ENCODE measurements at places on chromosomes 7 and 10.

GRCh38 chr7:148042935-148043631 is 547.5 kb upstream of the C7orf33 start:
- H3K27me3 ChIP-seq, result no peaks in the 10 kb centered on the region
- H3K36me3 ChIP-seq, result no peaks in the 10 kb centered on the region
- no peaks in the 10 kb centered on the region for H3K4me1 ChIP-seq
- H3K4me3 ChIP-seq, result no peak overlapping the region
- DNase-seq, result no peak

GRCh38 chr10:58164517-58164916 is 103.2 kb downstream of the IPMK start:
- H3K4me3 ChIP-seq, result no peak overlapping the region
- no peaks in the 10 kb centered on the region for H3K36me3 ChIP-seq
- H3K27me3 ChIP-seq, result no peaks in the 10 kb centered on the region
- H3K4me1 ChIP-seq, result no peaks in the 10 kb centered on the region
- no peak overlapping the region for H3K27ac ChIP-seq

DNA sequence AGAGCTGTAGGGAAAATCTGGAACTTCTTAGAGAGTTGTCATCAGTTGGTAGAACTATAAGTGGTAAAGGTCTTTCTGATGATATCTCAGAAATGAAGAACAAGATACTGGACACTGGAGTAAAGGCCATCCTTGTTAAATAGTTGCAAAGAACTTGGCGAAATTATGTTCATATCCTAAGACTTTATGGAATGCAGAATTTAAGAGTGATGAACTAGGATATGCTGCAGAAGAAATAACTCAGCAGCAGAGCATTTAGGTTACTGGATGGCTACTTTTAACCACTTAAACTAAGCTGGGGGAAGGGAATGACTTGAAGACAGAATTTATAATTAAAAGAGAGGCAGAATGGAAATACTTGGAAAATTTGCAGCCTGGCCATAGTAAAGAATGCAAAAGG is 23.7 kb downstream of the PTEN start:
- H3K27ac ChIP-seq, result no peak overlapping the region
- no peak overlapping the region for H3K4me3 ChIP-seq
- H3K36me3 ChIP-seq, result peaks cover 7% of the 10 kb centered on the region
- no peaks in the 10 kb centered on the region for H3K27me3 ChIP-seq
- no peak for DNase-seq
- peaks cover 51% of the 10 kb centered on the region for H3K4me1 ChIP-seq

DNA sequence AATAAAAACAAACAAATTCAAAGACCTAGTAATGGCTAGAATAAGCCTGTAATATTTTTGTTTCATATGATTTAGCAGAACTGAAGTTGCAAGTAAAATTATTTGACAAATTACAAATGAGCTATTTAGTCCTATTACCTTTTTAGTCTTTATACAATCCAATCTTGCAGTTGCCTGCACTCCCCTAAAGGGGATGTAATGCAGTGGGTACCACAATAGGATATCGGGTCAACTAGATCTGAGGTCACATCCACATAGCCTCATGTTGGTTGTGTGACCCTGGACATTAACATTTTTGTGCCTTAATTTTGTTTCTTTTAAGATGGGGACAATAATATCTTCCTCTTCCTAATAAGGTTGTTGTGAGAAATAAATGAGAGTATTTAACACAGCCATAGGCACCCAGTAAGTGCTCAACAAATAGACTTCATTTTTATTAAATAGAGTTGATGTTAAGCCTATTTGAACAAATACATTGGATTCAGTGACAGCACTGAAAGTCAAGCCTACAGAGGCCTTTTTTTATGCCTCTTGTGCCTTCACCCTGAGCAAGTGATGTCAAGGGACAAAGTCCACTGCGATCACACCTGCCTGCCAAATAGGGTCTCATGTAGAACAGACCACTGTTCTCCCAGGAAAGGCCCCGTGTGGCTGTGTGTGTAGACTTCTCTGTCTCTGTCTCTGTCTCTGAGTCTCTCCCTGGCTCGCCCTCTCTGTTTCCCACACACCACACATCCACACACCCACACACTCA is 124.8 kb downstream of the EVX1 start:
- H3K27ac ChIP-seq, result no peak overlapping the region
- H3K4me3 ChIP-seq, result no peak overlapping the region
- no peaks in the 10 kb centered on the region for H3K27me3 ChIP-seq

- no peak overlapping the region for H3K4me3 ChIP-seq
- H3K27ac ChIP-seq, result no peak overlapping the region
- H3K27me3 ChIP-seq, result no peaks in the 10 kb centered on the region
- no peaks in the 10 kb centered on the region for H3K4me1 ChIP-seq
- no peaks in the 10 kb centered on the region for H3K36me3 ChIP-seq
- DNase-seq, result no peak
These were observed 81.9 kb downstream of the BUB3 start for GRCh38 chr10:123236126-123236525.

- DNase-seq, result no peak
- H3K27me3 ChIP-seq, result no peaks in the 10 kb centered on the region
- no peaks in the 10 kb centered on the region for H3K36me3 ChIP-seq
- peaks cover 7% of the 10 kb centered on the region for H3K4me1 ChIP-seq
- no peak overlapping the region for H3K27ac ChIP-seq
- H3K4me3 ChIP-seq, result no peak overlapping the region
These were observed 23.3 kb downstream of the AVL9 start for GRCh38 chr7:32518534-32519140.

- H3K27me3 ChIP-seq, result no peaks in the 10 kb centered on the region
- H3K4me1 ChIP-seq, result peaks cover 14% of the 10 kb centered on the region
- H3K36me3 ChIP-seq, result no peaks in the 10 kb centered on the region
These were observed 294.3 kb downstream of the BBS9 start for GRCh38 chr7:33423646-33424020.

DNA sequence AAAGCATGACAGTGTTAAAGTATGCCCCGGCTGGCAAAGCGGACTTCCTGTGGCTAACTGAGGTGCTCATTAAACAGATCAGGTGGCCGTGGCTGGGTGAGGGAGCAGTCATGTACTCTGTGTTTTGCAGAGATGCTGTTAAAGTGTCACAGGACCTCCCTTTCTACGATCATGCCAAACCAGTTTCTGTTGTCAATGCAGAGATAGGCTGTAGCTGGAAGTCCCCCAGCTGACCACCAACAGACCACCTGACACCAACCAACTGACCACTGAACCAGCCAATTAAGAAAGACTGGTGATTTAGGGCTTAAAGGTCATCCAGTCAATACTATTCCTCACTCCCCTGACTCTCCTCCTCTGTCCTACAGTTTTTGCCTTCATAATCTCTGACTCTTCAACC is 431.1 kb upstream of the LRGUK start:
- DNase-seq, result no peak
- H3K36me3 ChIP-seq, result no peaks in the 10 kb centered on the region
- H3K27ac ChIP-seq, result no peak overlapping the region
- no peaks in the 10 kb centered on the region for H3K27me3 ChIP-seq

- no peak overlapping the region for H3K4me3 ChIP-seq
- DNase-seq, result no peak
- peak overlapping the region; percentile 16 for H3K27ac ChIP-seq
- peaks cover 14% of the 10 kb centered on the region for H3K4me1 ChIP-seq
- H3K36me3 ChIP-seq, result peaks cover 2% of the 10 kb centered on the region
- H3K27me3 ChIP-seq, result no peaks in the 10 kb centered on the region
These were observed 35.3 kb downstream of the INPP5F start for GRCh38 chr10:119761106-119761505.

- H3K27me3 ChIP-seq, result no peaks in the 10 kb centered on the region
- H3K36me3 ChIP-seq, result no peaks in the 10 kb centered on the region
- peak overlapping the region; percentile 60 for H3K27ac ChIP-seq
- peak; percentile 12 for DNase-seq
- no peak overlapping the region for H3K4me3 ChIP-seq
These were observed 223.7 kb downstream of the MTERF1 start for GRCh38 chr7:91656541-91657482.

GRCh38 chr7:43554423-43554822 is 28.5 kb upstream of the STK17A start:
- DNase-seq, result no peak
- no peak overlapping the region for H3K27ac ChIP-seq
- no peaks in the 10 kb centered on the region for H3K4me1 ChIP-seq
- no peak overlapping the region for H3K4me3 ChIP-seq

GRCh38 chr7:74479961-74480829 is 26.5 kb downstream of the GTF2IRD1 start:
- peak overlapping the region; percentile 45 for H3K4me3 ChIP-seq
- peak; percentile 59 for DNase-seq
- H3K4me1 ChIP-seq, result peaks cover 78% of the 10 kb centered on the region
- H3K27me3 ChIP-seq, result no peaks in the 10 kb centered on the region
- peak overlapping the region; percentile 97 for H3K27ac ChIP-seq
- no peaks in the 10 kb centered on the region for H3K36me3 ChIP-seq

GRCh38 chr10:35467186-35467585 is 130.9 kb downstream of the CCNY start:
- H3K4me3 ChIP-seq, result no peak overlapping the region
- H3K36me3 ChIP-seq, result no peaks in the 10 kb centered on the region
- no peaks in the 10 kb centered on the region for H3K4me1 ChIP-seq
- H3K27me3 ChIP-seq, result no peaks in the 10 kb centered on the region
- H3K27ac ChIP-seq, result no peak overlapping the region
- no peak for DNase-seq

- no peak for DNase-seq
- H3K27ac ChIP-seq, result no peak overlapping the region
- no peaks in the 10 kb centered on the region for H3K36me3 ChIP-seq
- no peaks in the 10 kb centered on the region for H3K4me1 ChIP-seq
- no peaks in the 10 kb centered on the region for H3K27me3 ChIP-seq
- no peak overlapping the region for H3K4me3 ChIP-seq
These were observed 30.7 kb upstream of the PLPP4 start for GRCh38 chr10:120426306-120426705.

GRCh38 chr7:31512166-31512565 is 1.7 kb upstream of the ITPRID1 start:
- H3K36me3 ChIP-seq, result no peaks in the 10 kb centered on the region
- no peak overlapping the region for H3K4me3 ChIP-seq
- DNase-seq, result no peak
- no peak overlapping the region for H3K27ac ChIP-seq
- no peaks in the 10 kb centered on the region for H3K4me1 ChIP-seq

GRCh38 chr10:98446151-98446660 is 529 bp downstream of the HPS1 start:
- peaks cover 23% of the 10 kb centered on the region for H3K4me1 ChIP-seq
- H3K4me3 ChIP-seq, result peak overlapping the region; percentile 93
- DNase-seq, result no peak

DNA sequence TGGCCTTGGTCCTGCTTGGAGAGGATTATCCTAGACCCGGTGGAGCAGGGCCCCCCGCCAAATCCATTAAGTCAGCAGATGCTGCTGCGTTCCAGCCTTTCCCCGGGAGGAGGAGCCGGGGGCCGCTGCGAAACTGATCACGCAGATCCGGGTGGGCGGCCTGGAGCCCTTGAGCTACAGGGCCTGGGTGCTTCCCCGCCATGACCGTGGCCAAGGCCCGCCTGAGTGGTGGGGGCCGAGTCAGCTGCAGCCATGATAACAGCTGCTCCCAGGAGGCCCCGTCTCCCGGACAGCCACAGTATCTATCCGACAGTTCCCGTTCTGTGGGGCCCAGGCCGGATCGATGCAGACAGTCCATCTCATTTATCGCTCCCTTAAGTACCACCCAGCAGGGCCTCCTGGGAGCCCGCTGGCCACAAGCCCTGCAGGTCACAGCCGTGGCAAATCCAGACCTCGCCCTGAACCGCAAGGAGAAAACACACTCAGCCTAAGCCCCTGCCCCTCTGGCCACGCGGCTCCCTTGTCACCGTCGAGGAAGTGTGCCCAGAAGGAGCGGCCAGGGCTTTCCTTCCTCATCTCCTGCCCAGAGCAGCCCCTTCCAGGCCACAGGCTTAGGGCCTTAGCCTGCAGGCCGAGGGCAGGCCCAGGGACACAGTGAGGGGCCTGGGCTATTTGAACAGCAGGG is 34.4 kb upstream of the SLC29A4 start:
- H3K4me3 ChIP-seq, result no peak overlapping the region
- H3K27me3 ChIP-seq, result no peaks in the 10 kb centered on the region
- no peak for DNase-seq
- no peaks in the 10 kb centered on the region for H3K4me1 ChIP-seq
- H3K36me3 ChIP-seq, result no peaks in the 10 kb centered on the region
- H3K27ac ChIP-seq, result no peak overlapping the region

GRCh38 chr7:149475121-149476045 is 14.5 kb upstream of the ZNF777 start:
- H3K4me1 ChIP-seq, result no peaks in the 10 kb centered on the region
- H3K4me3 ChIP-seq, result no peak overlapping the region
- no peaks in the 10 kb centered on the region for H3K27me3 ChIP-seq
- H3K36me3 ChIP-seq, result peaks cover 15% of the 10 kb centered on the region

GRCh38 chr7:20019757-20020432 is 197.3 kb downstream of the MACC1 start:
- no peak for DNase-seq
- H3K27ac ChIP-seq, result no peak overlapping the region
- H3K36me3 ChIP-seq, result no peaks in the 10 kb centered on the region
- H3K4me1 ChIP-seq, result no peaks in the 10 kb centered on the region

DNA sequence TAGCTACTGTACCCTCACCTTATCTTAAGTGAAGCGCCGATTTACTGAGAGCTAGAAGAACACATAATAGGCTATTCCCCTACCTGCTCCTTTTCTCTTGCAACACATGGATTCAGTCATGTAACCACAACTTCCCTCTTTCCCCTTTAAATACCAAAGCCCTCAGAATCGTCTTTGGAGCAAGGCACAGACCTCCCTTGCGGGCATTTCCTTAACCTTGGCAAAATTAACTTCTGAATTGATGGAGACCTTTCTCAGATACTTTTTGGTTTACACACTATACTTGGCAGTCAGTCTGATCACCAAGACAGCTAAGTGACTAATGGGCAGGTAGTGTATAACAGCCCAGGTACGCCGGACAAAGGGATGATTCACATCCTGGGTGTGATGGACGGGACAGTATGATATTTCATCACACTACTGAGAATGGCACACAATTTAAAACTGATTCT is 72.7 kb upstream of the SEC61G start:
- no peak for DNase-seq
- no peaks in the 10 kb centered on the region for H3K27me3 ChIP-seq
- H3K36me3 ChIP-seq, result no peaks in the 10 kb centered on the region
- no peak overlapping the region for H3K4me3 ChIP-seq
- H3K27ac ChIP-seq, result no peak overlapping the region

DNA sequence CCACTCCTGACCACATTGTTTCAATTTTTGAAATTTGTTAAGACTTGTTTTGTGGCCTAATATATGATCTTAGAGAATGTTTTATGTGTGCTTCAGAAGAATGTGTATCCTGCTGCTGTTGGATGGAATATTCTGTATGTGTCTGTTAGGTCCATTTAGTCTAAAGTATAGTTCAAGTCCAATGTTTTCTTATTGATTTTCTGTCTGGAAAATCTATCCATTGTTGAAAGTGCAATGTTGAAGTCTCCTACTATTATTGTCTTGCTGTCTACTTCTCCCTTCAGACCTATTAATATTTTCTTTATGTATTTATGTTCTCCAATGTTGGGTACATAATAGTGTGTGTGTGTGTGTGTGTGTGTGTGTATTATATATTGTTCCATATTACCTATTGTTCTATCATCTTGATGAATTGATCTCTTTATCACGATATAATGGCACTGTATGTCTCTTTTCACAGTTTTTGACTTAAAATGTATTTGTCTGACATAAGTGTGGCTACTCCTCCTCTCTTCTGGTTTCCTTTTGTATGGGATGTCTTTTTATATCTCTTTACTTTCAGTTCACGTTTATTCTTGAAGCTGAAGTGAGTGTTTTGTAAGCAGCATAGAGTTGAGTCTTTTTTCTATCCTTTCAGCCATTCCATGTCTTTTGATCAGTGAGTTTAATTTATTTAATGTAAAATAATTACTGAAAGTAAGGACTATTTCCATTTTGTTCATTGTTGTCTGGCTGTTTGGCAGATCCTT is 61.3 kb downstream of the AKR1D1 start:
- no peaks in the 10 kb centered on the region for H3K36me3 ChIP-seq
- H3K27me3 ChIP-seq, result no peaks in the 10 kb centered on the region
- DNase-seq, result no peak
- H3K4me1 ChIP-seq, result no peaks in the 10 kb centered on the region
- H3K27ac ChIP-seq, result no peak overlapping the region
